ENCODE measurements at places on chromosomes 4 and X.

- DNase-seq = no peak
Measured at GRCh38 chr4:56821381-56822243, at the start of gene SPINK2. Gene SPINK2 (minus strand): TSS chr4:56821701. CDS start chr4:56821662, 39 bp downstream.

- DNase-seq = no peak
Measured at GRCh38 chr4:4496592-4497372, 45.1 kb downstream of the STX18 start.

- DNase-seq = no peak
Measured at GRCh38 chr4:74619931-74620702, 174.2 kb downstream of the BTC start.

GRCh38 chr4:87410157-87410556, 12.2 kb upstream of the NUDT9 start:
- no peak for DNase-seq

GRCh38 chr4:10074767-10075105, 41.9 kb downstream of the WDR1 start:
- DNase-seq = no peak

- no peak for DNase-seq
Measured at GRCh38 chr4:65340382-65341109, 329.7 kb downstream of the EPHA5 start.

GRCh38 chr4:61251129-61251528, 51.0 kb downstream of the ADGRL3 start:
- DNase-seq = no peak

DNA sequence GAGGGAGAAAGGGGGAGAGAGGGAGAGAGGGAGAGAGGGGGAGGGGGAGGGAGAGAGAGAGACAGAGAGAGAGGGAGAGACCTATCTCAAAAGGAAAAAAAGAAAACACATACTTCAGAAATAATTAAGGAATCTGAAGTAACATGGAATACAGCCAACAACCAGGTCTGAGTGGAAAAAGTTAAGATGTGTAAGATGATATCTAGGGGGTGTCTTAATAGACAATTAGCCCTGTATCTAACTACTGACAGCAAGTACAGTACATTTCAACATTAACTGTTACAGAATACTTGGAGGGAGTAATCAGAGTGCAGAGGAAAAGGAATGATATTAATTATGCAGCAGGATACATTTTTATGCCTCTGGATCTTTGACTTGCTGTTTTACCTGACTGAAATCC, 22.4 kb downstream of the NUP54 start:
- DNase-seq = no peak

All from globus pallidus (tissue), 1 donor.